ENCODE measurements at places on chromosomes 1 and 21. TPM values are rescaled to one million over a fixed set of nuclear protein-coding genes. Genes with fewer than 3 reads are reported as not detected.

DNA sequence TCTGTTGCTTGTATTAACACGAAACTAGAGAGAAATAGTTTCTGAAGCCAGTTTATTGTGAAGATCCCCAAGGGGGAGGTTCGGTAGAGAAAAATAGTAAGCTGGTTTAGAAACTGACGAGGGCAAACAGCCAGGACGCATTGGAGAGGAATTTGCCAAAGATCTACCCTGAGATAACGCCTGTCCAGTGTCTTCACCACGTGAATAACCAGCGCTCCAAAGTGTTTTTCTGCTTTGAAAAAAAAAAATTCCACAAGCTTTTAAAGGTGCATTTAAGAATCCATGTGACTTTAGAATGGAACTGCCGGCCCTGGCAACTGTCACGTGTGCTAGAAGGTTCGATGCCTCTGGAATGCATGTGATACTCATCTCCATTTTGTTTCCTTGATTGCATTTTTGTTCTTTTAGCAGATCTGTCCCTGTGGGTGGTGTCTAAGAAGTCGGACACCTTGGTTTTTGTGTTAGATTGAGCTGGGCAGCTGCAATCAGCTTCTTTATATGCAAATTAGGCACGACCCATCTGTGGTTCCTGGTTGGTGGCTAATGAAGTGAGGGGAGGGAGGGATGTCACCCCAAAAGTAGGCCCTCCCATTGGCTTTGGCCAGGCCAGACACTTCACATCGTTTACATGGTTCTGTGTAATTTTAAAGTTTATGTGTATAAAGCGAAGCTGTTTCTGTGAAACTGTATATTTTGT, 1.3 kb upstream of the THAP3 start:
- DNase-seq, result no peak

DNA sequence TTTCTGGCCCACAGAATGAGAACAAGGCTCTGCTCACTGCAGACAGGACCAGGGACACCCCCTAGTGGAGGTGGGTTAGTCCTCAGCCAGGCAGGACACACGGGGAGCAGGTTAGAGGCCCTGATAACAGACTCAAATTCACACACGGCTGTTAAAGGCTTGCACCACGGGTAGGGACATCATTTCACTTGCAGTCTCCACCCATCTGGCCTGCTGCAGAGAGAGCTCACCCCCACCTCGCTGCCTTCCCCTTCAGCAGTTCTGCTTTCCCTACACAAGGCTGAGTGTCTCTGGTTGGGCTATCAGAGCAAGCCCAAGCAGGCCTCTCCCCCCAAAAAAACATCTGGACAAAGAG, 20.6 kb downstream of the MEF2D start:
- no peak for DNase-seq

GRCh38 chr1:25068829-25069228, 138.8 kb upstream of the RUNX3 start:
- DNase-seq, result peak; percentile 52

GRCh38 chr1:239843541-239843940, 248.1 kb upstream of the FMN2 start:
- no peak for DNase-seq

DNA sequence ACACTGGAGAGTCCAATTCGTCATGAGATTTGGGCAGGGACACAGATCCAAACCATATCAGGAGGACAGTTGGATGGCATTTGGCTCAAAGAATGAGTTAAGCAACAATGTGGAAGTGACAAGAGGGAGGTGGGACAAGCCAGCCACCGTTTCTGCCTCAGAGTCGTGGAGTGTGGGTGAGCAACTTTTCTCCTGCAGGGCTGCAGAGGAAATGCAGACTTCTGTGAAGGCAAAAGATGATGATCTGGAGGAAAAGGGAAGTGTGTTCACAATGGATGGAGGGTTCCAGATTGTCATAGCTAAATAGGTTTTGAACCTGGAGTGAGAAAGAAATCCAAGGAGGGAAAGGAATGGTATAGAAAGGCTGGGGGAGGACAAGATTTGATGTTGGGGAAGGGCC, 16.4 kb upstream of the KANK4 start:
- no peak for DNase-seq

DNA sequence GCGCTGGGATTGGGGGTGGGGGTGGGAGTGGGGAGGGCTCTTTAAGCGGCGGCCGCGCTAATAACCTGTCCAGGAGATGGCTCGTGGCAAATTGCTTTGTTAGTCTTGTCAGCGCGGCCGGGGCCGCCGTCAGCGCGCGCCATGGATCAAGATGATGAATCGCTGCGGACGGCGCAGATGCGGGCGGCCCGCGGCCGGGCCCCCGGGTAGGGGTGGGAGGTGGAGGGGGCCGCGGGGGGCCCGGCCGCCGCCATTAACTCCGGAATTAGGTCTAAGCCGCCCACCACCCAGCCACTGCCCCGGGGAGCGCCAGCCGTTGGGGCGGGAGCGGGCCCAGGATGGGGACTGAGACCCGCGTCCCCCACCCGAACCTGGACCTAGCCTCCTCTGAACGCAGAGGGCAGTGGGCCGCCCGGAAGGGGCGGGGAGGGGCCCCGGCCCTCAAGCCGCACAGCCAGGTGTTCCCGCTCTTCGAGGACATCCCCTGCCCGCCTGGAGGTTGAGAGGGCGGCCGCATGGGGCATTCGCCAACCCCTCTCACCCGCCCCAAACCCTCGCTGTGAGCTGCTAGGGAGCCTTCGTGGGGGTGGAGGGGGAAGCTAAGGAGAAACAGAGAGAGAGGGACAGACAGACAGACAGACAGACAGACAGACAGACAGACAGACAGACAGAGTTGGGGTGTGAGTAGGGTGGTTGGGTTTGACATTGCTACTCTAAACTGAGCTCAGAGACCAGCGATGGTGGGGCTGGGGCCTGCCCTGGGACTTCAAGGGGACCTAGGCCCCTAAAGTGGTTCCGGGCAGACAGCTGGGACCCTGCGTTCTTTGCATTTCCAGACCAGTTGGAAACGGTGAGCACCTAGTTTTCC, 3.8 kb upstream of the DMBX1 start:
- DNase-seq, result no peak

- no peak for DNase-seq
Measured at GRCh38 chr1:58718435-58718834, 18.6 kb upstream of the MYSM1 start.

DNA sequence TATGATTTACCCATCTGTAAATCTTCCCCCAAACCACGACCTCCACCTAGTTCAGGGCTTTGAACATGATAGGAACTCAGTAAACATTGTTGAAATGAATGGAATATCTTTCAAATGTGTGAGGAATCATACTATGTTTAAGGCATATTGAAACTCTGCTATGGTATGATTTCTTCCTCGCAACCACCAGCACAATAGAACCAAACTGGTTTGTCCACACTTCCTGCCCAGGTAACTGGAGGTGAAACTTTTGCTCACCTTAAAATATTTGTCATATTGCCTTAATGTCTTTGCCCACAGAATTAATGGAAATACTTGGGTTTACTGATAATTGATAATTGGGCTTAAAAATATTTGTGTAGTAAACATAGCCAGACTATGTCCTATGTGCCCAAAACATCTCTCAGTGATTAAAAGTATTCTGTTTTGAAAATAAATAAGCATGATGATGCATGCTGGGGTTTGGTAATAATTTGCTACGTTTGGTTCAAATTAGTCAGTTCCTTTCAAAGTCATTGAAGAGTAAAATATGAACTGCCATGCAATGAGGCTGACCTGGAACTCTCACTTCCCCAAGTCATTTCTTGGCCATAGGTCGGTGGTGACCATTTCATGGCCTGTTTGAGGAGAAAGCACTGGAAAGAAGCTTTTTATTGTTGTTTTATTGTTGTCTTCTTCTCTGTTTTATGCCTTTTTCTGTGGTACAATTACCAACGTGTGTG, 73.3 kb downstream of the TNFSF18 start:
- DNase-seq, result no peak

IL6R gene
- 14.0 TPM for total RNA-seq

DNA sequence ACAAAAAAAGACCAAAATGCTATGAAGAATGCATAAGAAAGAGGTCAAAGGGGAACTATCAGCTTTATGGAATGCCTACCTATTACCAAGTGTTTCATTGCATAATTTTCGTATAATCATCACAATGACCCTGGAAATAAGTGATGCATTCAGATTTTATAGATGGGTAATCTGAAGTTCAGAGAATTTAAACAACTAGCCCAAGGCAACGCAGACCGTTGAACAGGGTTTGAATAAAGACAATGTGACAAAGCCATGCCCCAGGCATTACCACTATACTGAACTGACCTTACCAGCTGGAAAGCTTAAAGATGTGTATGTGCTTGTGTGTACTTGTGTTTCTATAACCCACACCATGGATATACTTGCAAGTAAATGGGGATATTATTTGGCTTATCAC, 827.6 kb upstream of the ADGRL2 start:
- no peak for DNase-seq

- no peak for DNase-seq
Measured at GRCh38 chr1:41462680-41463004, 21.8 kb downstream of the EDN2 start.

- peak; percentile 16 for DNase-seq
Measured at GRCh38 chr1:114756009-114756892, 1.5 kb downstream of the CSDE1 start.

GPR37L1 gene
- total RNA-seq, result not detected

PRAMEF6 gene
- not detected for total RNA-seq

- no peak for DNase-seq
Measured at GRCh38 chr21:29657240-29657989, 282.4 kb downstream of the GRIK1 start.

DNA sequence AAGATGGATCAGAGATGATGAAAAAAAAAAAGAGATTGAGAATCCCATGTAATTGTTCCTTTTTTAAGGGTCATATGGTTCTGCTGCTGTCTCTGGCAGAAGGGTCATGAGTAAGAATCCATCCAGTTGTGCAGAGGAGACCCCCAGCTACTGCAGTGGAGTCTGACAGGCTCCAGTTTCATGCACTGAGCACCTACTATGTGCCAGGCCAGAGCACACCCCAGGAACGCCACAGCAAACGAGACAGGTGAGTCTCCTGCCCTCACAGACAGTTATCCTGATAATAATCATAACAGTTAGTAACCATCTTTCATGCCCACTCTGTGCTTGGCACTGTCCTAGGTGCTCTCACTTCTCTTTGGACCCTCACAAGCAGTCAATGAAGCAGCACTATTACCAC, 420.0 kb downstream of the MATN1 start:
- DNase-seq, result no peak

DNA sequence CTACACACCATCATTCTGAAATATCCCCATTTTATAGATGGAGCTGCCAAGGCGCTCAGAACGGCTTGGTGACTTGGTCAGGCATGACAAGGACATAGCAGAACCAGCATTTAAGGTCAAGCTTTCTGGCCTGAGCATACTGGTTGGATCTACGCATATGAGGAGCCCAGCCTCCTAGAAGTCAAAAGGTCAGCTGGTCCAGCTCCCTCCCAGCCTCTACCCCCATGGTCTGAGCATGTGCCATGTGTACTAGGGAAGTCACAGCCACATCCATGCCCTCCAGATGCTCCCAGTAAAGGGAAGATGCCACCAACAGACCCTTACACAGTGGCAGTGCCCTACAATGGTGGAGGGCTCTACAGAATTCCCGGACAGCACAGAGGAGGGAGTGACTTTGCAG, 96.7 kb downstream of the EPHB2 start:
- no peak for DNase-seq

S100A16 gene
- total RNA-seq, result not detected

GNAT2 gene
- 0.64 TPM for total RNA-seq

DNA sequence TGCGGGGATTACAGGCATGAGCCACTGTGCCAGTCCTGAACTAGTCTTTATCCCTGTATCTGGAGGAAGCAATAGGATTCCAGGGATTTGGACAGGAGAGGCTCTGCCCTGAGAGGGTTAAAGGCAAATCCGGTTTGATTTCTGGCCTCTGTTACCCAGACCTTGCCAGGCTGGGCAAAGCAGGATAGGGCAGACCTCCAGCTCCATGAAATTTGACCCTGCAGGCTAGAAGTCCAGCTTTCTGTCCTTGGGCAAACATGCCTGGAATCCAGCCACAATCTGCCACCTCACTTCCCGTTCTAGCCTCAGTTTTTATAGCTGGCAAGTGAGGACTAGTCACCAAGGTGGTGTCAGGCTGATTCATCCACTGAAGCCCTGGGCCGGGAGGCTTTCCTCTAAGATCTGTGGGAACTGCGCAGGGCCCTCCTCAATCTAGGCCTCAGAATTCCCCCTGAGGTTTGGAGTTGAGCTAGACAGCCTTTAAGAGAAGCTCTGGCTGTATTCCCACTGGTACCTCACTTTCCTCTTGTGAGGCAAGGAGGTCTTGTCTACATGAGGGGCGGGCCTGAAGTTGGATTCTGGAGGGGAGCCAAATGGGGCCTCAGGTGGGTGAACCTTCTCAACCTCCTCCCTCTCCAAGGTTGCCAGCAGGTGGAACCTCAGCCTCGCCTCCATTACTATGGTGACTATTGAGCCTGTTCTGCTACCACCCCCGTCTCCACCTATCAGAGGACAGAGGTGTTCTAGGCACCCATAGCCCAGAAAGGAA, 7.0 kb upstream of the P3R3URF start:
- DNase-seq, result peak; percentile 22

DNA sequence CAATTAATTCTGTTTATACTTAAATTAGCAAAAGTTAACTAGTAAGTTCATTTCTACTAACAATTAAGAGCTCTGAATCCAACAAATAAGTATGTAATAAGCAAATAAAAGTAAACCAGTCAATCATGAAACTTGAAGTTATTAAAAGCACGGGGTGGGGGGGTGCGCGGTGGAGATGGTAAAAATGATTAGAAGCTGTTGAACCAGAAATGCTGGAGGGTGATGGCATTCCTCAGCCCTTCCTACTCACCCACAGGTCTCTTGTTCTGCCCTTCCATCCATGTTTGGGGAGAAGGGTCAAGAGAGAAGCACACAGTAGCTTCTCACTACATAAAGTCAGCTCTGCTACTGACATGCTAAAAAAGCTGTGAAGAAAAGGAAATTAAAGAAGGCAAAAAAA, 63.5 kb downstream of the AKT3 start:
- no peak for DNase-seq

BCAN gene
- not detected for total RNA-seq

- DNase-seq, result no peak
Measured at GRCh38 chr21:36613059-36613458, 85.9 kb upstream of the SIM2 start.

DRAXIN gene
- 0.04 TPM for total RNA-seq

GRCh38 chr1:9093091-9093490, 23.7 kb upstream of the SLC2A5 start:
- no peak for DNase-seq

DNA sequence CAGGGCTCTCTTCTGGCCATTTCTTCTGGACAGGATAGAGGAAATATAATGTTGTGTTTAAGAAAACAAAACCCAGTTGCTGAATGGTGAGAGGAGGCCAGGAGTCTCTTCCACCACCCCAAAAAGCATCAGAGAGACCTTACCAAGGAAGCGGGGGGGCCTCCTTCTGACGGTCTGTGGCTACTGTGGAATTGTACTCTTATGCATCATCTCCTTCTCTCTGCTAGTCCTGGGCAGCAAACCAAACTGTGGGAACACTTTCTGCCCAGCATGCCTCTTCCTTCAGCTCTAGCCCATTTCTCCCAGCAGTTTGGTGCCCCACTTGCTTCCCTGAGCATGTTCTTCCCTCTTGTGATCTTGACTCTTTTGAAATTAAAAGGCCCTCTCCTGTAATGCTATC, 157.7 kb downstream of the HHIPL2 start:
- DNase-seq, result no peak

GRCh38 chr1:185862235-185862634, 128.0 kb downstream of the HMCN1 start:
- no peak for DNase-seq

GRCh38 chr1:152225678-152226077, 1.7 kb upstream of the HRNR start:
- DNase-seq, result no peak

GRCh38 chr1:29465755-29466154, 229.4 kb downstream of the PTPRU start:
- DNase-seq, result no peak

LHX8 gene
- not detected for total RNA-seq

All from activated CD4-positive, alpha-beta T cell treated with anti-CD3 and anti-CD28 coated beads for 36 hours (primary cell).